CD14-positive monocyte (primary cell): ENCODE measurements at places on chromosomes 2 and 18.
A peak's percentile ranks its signal among the peaks of the same experiment; 100 is the strongest.

GRCh38 chr2:34305587-34305986 is 706.5 kb upstream of the FAM98A start:
- DNase-seq = no peak

DNA sequence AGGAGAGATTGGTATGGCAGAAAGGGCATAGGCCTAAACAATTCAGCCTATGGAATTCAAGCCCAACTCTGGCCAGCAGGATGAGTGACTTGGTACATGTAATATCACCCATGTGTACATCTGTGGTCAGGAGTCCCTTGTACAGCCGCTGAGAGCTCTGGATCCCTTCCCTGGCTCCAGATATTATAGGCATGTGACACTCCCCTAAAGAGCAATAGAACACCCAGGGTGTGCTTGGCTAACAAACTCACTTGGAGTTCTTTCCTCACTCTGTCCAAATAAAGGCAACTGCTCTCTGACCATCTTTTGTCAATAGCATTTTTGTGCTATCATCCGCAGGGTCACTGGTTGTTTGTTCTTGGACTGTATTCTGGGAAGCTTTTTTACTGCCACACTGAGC is 197.4 kb upstream of the NCKAP5 start:
- DNase-seq = no peak

- no peak for DNase-seq
These were observed 303.1 kb upstream of the FBXO11 start for GRCh38 chr2:48209214-48209885.

DNA sequence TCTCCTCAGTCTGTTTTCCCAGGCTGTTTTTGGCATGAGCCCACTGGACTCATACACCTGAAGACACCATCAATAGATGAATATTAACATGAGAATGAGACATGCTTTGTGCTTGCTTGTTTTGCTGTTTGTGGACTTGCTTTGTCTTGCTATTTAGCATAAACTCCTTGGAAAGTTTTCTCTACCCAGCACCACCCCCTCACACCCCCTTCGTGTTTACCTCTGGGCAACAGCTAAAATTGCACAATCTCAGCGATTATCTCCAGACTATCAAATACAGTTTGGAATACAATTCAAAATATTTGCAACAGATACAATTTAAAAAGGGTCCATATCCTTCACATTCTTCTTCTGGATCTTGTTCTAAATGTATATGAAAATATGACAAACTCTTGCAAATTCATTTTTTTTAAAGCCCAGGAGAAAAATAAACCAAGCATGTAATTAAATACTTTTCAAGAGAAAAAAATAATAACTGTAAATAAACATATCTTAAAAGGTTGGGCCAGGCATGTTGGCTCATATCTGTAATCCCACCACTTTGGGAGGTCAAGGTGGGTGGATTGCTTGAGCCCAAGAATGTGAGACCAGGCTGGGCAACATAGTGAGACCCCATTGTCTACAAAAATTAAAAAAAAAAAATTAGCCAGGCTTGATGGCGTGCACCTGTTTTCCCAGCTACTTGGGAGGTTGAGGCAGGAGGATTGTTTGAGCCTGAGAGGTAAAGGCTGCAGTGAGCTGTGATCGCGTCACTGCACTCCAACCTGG is 32.3 kb upstream of the PMAIP1 start:
- no peak for DNase-seq

GRCh38 chr2:136378712-136379595 is 261.0 kb upstream of the CXCR4 start:
- DNase-seq = peak; percentile 59

- DNase-seq = no peak
These were observed 110.0 kb downstream of the LNPK start for GRCh38 chr2:175892046-175892445.

DNA sequence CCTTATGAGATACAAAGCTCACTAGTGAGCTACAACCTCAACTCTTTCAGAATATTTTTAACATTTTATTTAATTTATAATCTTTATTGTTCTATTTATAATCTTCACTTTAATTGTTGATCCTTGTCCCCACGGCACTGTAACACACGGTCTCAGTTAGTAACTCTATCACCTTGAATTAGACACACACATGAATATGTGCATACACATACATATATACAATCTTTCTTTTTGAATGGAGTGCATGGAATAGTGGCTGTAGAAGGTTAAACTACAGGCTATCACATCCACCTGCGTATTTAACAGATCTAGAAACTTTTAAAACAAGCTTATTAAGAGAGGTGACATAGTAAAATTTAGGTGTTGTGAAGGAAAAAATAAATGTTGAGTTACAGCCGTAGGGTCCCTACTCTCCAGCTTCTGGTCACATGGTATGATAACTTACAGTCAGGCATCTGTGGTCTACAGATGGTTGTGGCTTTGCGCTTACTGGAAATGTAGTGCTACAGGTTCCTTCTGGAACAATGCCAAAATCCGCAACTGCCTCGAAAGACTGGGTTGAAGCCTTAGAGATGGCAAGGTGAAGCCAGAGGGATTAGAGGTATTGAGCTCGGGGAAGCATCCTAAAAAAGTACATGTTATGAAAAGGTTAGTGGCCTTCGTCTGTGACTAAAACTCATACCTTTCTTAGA is 1324.1 kb upstream of the SLC39A10 start:
- no peak for DNase-seq

DNA sequence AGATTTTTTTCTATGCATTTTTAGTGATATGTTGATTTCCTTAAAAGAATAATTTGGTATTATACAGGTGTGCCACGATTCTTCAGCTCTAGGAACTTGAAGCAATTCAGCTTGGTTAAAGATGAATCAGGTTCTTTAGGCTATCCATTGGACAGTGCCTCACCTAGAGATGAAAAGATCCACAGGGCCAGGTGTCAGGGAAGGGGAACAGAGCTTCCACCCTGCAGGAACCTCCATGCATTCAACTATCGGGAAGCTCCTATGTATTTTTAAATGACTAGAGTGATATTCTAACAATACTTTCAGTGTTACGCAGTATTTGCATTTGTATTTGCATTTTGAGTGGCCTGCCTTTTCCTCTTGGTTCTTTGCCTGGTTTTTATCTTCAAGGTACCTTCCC is 40.2 kb downstream of the PKP4 start:
- DNase-seq = no peak

DNA sequence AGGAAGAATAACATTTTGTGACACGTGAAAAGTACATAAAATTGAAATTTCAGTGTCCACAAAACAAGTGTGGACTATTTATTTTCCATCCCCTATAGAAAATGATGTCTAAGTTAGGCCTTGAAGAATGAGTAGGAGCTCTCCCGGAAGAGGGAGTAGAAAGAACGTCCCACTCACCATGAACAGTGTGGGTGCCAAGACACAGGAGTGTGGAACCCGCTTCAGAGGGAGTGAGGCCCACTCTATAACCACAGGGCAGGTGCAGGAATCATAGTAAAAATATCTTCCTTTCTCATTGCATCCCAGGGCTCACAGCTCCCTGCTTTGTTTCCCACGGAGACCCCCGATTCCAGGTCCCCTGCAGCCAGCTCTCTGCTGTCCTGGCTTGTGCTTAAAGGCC is 5.2 kb downstream of the KCNF1 start:
- DNase-seq = no peak

DNA sequence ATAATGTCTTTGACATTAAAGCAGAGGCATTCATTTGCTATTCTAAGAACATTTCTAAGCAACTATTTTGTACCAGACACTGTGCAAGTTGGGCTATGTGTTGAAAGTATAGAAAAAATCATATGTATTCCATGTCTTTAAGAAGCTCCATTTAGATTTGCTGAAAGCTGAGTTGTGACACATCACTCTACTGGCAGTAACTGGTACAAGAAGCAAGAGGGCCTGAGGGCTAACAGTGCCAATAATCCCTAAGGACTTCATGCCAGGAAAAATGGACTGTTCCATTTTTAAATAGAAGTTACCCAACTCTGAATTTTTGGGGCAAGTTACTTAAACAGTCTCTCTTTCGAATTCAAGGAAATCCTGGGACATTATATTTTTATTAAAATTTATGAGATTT is 178.7 kb downstream of the SRBD1 start:
- no peak for DNase-seq

- no peak for DNase-seq
These were observed 270.8 kb upstream of the NT5C1B start for GRCh38 chr2:18860179-18860578.

GRCh38 chr2:10212827-10213226 is 89.9 kb upstream of the HPCAL1 start:
- DNase-seq = no peak

GRCh38 chr18:48844271-48844670 is 106.5 kb downstream of the SMAD7 start:
- no peak for DNase-seq

DNA sequence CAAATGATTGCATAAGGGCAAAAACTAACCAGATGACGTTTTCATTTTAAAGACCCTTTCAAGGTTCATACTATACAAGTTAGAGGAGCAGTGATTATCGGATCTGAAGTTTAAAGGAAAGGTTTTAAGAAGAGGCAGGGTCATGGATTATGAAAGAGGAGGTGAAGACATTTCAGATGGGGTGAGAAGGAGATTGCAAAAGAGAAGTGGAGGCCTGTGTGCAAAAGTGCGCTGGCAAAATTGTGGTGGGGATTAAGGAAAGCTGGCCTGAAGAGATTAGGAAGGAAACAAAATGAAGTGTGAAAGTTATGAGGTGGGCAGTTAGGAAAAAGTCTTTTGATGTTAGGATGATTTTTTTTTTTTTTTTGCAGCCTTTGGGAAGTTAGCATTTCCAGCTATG is 935.7 kb upstream of the FAM98A start:
- no peak for DNase-seq

DNA sequence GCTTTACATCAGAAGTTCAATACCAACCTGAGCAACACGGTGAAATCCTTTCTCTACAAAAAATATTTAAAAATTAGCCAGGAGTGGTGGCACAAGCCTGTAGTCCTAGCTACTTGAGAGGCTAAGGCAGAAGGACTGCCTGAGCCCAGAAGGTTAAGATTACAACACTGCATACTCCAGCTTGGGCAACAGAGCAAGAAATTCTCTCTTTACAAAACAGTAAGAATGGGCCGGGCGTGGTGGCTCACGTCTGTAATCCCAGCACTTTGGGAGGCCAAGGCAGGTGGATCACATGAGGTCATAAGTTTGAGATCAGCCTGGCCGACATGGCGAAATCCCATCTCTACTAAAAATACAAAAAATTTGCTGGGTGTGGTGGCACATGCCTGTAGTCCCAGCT is 113.2 kb downstream of the USP34 start:
- DNase-seq = no peak

DNA sequence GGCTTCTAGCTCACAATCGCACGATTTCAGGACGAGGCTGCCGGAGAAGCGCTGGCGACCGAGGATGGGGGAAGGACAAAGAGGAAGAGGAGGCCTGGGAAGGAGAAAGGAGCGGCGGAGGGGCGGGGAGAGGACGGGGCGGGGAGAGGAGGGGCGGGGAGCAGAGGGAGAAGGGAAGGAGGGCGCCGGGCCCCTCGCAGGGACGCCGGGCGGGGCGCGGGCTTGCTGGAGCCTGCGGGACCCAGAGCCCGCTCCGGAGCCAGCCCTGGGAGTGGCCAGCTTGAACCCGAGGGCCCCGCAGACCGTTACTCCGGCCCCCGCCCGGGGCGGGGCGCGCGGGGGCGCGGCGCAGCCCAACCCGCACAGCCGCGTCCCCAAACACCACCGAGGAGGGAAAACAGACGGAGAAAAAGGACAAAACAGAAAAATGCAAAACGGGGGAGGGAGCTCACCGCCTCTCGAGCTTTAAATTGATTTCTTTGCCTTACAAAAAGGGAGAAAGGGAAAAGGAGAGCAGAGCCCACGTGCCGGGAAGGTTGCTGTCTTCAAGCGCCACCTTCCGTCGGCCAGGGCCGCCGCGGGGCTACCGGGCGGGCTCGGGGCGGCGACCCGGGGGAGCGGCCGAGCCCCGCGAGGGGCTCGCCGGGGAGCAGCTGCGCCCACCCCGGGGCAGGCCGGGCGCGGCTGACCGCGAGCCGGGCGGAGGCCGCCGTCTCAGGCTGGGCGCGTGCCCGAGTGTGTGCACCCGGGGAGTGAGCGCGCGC is 781 bp upstream of the SOX11 start:
- no peak for DNase-seq

DNA sequence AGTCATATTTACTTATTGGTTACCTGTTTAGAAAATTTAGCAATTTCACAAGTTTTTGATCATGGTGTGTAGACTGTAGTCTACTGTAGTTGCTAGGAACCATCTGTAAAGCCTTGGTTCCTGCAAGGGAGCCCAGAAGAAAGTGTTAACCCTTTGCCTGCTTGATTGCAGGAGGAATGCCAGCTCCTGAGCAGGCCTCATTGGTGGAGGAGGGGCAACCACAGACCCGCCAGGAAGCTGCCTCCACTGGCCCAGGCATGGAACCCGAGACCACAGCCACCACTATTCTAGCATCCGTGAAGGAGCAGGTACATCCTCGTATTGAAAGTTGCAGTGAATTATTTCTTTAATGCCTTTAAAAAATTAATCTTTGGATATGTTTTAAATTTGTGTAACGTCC is 76.3 kb downstream of the PKP4 start:
- no peak for DNase-seq

GRCh38 chr2:107932979-107933378 is 53.3 kb upstream of the SLC5A7 start:
- no peak for DNase-seq

- peak; percentile 8 for DNase-seq
These were observed 115.8 kb upstream of the NOSTRIN start for GRCh38 chr2:168686452-168687191.

DNA sequence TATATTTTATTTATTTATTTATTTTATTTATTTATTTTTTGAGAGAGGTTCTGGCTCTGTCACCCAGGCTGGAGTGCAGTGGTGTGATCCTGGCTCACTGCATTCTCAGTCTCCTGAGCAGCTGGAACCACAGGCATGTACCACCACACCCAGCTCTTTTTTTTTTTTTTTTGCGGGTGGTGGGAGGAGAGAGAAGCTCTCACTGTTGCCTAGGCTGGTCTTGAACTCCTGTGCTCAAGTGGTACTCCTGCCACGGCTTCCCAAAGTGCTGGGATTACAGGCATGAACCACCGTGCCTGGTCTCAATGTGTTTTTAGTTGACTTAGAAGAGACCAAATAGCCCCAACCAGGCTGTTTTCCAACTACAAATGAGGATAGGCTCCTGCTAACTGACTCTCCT is 80.7 kb downstream of the PDCL3 start:
- no peak for DNase-seq

DNA sequence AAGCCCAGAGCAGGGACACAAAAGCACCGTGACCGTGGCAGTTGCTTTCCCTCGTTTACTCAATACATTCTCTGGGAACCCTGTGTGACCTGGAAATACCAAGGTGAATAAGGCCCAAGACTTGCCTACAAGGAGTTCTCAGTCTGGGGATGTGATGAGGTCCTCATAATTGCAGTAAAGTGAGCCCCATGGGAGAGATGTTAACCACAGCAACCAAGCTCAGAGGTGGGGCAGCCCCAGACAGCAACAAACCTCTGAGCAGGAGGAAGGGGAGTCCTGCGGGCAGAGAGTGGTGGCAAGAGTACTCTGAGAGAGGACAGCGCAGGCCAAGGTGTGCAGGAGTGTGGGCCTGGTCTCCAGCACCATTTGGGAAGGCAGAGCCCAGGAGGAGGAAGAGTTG is 91.6 kb downstream of the TTC32 start:
- DNase-seq = no peak

- no peak for DNase-seq
These were observed 33.1 kb upstream of the RMDN2 start for GRCh38 chr2:37891846-37892435.

- no peak for DNase-seq
These were observed 7.0 kb upstream of the CLIP4 start for GRCh38 chr2:29108225-29108624.
